Eye (tissue), 1 donor: ENCODE measurements at places on chromosomes 12 and 14.
A peak's percentile ranks its signal among the peaks of the same experiment; 100 is the strongest.

DNA sequence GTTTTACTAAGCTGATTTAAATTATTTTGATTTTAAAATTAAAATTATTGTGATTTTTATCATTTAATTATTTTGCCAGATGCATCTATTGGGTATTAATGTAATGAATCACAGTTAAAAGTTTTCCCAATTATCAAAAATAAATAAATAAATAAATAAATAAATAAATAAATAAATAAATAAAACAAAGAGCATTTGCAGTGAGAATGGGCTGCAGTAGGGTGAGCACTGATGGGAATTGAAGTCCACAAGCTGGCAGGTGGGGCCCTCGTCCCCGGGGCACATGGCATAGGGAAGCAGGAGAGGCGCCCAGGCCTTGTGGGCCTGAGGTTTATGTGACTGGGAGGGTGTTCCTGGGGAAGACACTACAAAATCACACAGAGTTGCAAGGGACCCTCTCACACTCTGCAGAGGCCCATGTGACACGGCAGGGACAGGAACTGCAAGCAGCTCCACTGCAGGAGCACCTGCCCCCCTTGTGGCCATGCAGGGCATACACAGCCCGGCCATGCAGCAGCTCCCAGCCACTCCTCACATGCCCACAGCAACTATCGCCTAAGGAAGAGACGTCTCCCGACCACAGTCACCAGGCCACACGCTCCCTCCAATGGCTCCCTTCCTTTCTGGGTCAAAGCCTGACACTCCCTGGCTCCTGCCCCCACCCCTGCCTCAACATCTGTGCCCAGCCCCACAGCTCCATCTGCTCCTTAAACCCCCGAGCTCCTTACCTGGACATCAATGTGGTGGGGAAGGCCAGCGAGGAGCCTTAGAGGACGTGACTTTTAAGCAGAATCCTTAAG lies 256.3 kb upstream of the SFSWAP start:
- peak; percentile 86 for DNase-seq

GRCh38 chr12:91636721-91637120 lies 454.1 kb upstream of the DCN start:
- DNase-seq, result no peak

- DNase-seq, result no peak
Measured at GRCh38 chr14:56073799-56074198, 44.4 kb upstream of the PELI2 start.

- no peak for DNase-seq
Measured at GRCh38 chr12:81930037-81930436, 170.9 kb upstream of the PPFIA2 start.

DNA sequence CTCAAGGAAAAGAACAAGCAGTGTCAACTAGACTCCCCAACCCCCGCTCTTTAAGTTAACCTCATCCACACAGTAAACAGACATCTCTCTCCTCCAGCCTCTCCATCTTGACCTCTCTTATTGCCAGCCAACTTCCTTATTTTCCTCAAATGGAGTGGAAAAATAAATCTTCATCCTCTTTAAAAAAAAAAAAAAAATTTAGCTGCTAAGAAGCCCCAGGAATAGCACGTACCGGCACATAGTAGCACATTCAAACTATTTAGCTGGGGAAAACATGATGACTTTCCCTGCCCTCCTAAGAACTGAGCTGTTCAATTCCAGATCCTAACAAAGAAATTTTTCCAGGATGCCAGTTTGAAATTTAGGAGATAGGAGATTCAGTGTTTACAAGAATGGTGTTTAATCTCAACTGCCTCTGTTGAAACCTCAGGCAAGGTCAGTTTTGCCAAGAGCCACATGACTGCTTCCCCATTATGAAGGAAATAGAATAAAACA lies 90.8 kb downstream of the EPS8 start:
- DNase-seq, result no peak
